ENCODE measurements at places on chromosomes 13 and 19.

DNA sequence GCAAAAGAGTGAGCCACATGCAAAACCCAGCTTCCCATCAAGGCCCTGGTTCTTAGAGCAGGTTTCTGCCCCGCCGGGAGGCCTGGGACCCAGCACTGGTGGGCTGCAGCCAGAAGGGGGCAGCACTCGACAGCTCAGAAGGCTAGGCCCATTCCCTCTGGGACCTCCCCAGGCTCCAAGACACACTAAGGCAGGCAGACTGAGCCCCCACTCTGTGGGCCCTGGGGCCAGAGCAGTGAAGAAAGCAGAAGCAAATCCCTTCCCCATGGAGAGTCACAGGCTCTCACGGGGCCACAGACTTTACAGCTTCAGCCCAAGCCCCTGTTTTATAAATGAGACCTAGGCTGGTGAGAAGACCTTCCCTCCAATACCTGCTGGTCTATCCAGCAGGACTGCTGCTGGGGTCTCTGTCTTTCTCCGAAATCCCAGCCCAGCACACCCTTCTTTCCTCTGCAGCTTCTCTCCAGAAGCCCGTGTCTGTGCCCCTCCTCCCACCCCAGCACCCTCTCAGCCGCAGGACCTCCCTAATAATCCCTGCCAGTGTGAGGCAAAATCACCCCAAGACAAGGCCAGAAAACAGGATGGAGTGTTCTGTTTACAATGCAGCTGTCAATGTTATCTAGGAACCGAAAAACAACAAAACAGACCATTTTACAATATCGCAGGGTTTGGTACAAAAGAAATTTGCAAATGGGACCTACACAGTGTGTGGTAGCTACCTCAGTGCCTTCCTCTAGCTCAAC lies 109.3 kb downstream of the ABCC4 start:
- DNase-seq: peak; percentile 71

GRCh38 chr19:56252699-56253422 lies 19.7 kb upstream of the EDDM13 start:
- peak; percentile 81 for DNase-seq

GRCh38 chr13:98548230-98548629 lies 28.7 kb downstream of the STK24 start:
- no peak for DNase-seq

- no peak for DNase-seq
These were observed 61.0 kb downstream of the STK24 start for GRCh38 chr13:98515818-98516465.

DNA sequence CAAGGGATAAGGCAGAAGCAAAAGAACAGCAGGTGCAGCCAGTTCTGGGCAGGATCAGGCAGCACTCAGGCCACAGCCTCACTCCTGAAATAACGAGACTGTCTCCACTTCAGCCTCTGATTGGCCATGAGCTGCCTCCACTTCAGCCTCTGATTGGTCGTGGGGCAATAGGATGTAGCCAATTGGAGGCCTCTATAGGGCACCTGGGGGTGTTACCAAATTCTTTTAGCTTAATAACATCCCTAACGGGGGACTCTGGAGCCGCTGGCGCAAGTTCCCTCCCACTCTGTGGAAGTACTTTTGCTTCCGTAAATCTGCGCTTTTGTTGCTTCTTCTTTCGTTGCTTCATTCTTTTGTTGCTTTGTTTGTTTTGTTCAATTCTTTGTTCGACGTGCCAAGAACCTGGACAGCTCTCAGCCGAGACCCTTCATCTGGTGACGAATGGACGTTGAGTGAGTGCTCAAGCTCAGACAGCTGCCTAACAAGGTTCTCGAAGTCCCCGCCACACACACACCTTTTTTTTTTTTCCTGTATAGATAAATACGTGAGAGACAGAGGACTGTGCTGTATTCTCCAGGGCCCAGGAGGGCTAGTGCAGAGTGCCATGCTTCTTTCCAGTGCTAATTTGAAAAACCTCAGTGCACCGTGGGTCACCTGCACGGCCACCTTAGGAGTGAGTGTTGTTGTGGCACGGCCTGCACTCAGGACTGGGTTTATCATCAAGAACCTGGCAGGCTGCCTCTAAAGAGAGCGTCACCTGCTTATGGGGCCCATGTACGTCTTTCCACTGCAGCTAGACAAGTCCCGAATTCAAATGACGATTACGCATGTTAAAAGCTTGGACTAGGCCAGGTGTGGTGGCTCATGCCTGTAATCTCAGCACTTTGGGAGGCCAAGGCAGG lies 32.0 kb upstream of the TUBGCP3 start:
- no peak for DNase-seq

All from activated CD4-positive, CD25-positive, alpha-beta regulatory T cell treated with anti-CD3 and anti-CD28 coated beads, Interleukin-2, amount 50 U/mL, for 72 hours (primary cell).